Activated gamma-delta T cell treated with Interleukin-2 at 50 U/mL for 16 hours (primary cell): ENCODE measurements at places on chromosomes 7 and 10.

- no peak for DNase-seq
Observed at GRCh38 chr10:35416619-35417312, 80.5 kb downstream of the CCNY start.

DNA sequence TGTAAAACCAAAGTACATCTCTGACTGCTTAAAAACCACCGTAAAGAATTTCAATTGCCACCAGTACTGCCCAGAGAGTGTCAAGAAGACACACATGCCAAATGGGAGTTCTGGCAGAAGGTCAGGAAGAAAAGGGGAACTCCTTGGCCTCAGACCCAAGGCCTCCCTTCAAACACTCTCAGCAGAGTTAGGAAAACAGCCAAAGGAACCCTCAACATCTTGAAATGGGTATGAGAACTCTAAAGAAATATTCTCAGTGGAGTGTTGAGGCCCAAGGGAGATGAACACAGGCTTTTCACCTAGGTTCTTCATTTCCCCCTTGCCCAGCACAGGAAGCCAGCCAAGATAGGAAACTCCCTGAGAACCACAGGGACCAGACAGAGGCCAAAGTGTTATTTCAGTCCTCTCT lies 96.1 kb upstream of the ASAH2 start:
- DNase-seq: no peak

DNA sequence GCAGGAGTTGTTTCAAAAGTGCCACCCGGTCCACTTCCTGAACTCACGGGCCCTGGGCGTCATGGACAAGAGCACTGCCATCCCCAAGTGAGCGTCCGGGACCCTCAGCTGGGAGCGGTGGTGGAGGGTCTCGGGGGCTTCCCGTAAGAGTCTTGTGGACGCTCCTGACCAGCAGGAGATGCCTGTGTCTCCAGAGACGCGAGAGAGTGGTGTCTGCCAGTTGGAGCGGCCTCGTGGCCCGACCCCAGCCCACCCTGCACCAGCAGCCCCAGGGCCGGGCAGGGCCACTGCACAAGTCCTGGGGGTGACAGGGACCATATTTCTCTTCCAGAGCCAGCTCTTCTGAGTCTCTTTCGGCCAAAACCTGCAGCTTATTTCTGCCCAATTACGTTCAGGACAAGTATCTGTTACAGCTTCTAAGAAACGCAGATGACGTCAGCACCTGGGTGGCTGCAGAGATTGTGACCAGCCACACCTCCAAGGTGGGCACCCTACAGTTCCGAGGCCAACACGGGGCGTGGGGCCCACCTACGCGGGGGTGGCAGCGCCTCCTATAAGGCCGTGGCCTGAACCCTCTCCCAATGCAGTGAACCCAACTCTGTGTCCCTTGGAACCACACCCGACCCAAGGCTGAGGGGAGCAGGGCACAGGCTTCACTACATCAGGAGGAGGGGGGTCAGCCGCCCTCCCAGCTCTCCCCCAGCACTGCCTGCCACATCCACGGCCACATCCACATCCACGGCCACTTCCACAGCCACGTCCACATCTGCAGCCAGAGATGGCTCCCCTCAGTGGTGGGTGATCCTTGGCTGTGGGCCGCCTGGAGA lies 16.2 kb upstream of the UTF1 start:
- DNase-seq: no peak

GRCh38 chr7:15838265-15838664 lies 151.8 kb upstream of the MEOX2 start:
- no peak for DNase-seq

DNA sequence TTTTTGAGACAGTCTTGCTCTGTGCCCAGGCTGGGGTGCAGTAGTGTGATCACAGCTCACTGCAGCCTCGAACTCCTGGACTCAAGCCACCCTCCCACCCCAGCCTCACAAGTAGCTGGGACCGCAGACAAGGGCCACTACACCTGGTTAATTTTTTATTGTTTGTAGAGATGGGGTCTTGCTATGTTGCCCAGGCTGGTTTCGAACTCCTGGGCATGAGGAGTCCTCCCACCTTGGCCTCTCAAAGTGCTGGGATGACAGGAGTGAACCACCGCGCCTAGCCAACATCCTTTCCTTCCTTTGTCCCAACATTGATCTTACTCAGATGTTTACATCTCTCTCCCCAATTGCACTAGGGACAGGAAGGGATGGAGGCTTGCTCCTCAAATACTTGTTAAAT lies 3.3 kb downstream of the GTF2IRD1 start:
- no peak for DNase-seq

- DNase-seq: no peak
Observed at GRCh38 chr10:60135020-60135419, 228.7 kb upstream of the CCDC6 start.

DNA sequence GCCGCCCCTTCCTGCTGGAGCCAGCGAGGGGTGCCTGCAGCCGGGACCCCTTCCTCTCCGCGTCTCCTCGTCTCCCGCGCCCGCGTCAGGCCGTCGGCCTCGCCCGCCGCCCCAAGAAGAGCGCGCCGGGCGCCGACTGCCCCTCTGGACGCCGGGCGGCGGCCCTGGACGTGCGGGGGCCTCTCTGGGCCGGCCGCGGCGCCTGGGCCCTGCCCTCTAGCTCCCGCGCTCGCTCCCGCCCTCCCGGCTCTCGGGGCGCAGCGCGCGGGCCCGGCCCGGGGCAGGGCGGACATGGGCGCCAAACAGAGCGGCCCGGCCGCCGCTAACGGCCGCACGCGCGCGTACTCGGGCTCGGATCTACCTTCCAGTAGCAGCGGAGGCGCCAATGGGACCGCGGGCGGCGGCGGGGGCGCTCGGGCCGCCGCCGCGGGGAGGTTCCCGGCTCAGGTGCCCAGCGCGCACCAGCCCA lies 704 bp downstream of the ZNRF2 start:
- DNase-seq: peak; percentile 34

DNA sequence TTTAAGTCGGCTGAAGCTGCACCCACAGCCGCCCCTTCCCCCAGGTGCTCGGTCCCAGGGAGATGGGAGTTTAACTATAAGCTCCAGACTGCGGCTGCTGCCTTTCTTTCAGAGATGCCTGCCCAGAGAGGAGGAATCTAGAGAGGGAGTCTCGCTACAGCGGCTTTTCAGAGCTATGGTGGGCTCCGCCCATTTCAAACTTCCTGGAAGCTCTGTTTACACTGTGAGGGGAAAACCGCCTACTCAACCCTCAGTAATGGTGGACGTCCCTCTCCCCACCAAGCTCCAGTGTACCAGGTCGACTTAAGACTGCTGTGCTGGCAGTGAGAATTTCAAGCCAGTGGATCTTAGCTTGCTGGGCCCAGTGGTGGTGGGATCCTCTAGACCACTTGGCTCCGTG lies 135.4 kb downstream of the CXCL12 start:
- no peak for DNase-seq

- DNase-seq: no peak
Observed at GRCh38 chr10:110817614-110818013, 54.1 kb upstream of the PDCD4 start.

GRCh38 chr7:152173372-152174070 lies 148.0 kb downstream of the GALNT11 start:
- no peak for DNase-seq

DNA sequence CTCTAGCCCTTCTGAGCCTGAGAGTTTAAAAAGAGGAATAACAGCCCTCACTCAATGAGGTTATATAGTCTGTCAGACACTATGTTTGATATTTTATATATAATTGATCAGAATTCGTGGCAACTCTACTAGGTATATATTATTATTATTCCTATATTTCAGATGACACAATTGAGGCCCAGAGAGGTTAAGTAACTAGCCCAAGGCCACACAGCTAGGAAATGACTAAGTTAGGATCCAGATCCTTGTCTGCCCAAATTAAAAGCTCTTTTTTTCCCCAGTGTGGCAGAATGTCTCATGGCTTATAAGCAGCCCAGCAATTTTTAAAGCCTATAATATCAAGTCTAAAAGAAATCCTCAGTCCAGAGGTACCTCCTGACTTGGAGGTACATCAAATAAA lies 1119.9 kb upstream of the AUTS2 start:
- DNase-seq: no peak

- DNase-seq: no peak
Observed at GRCh38 chr10:76252733-76253132, 821.3 kb downstream of the LRMDA start.

- DNase-seq: no peak
Observed at GRCh38 chr7:12851142-12851541, 163.7 kb downstream of the ARL4A start.

DNA sequence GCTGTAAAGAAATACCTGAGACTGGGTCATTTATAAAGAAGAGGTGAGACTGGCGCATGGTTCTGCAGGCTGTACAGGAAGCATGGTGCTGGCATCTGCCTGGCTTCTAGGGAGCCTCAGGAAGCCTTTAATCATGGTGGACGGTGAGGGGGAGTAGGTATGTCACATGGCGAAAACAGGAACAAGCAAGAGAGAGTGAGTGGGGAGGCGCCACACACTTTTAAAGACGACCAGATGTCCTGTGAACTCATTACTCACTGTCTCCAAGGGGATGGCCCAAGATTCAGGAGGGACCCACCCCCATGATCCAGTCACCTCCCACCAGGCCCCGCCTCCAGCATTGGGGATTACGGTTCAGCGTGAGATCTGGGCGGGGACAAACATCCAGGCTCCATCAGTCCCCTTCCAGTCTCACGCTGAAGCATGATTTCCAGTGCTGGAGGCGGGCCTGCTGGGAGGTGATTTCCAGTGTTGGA lies 3.2 kb downstream of the ZNF316 start:
- DNase-seq: no peak

- no peak for DNase-seq
Observed at GRCh38 chr10:119680650-119681081, 29.5 kb downstream of the BAG3 start.

DNA sequence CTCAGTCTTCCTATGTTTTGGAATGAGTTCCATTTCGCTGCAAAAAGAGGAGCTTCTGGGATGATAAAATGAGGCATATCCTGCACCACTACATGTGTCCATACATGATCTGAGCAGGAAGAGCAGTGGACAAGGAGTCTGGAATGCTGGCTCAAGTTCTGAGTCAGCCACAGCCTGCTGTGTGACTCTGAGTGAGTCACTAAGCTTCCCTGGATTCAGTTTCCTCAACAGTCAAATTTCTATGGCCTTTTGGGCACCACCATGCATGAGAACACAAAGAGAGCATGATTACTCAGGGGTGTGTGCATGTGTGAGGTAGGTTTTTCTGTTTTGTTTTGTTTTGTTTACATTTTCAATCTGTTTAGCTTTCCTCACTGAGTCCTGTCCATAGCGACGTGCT lies 254.6 kb downstream of the ANKRD30A start:
- DNase-seq: no peak
